HCT116 (cell line): ENCODE measurements at places on chromosomes 7 and 10. TPM values are rescaled to one million over a fixed set of nuclear protein-coding genes. Genes with fewer than 3 reads are reported as not detected.

DNA sequence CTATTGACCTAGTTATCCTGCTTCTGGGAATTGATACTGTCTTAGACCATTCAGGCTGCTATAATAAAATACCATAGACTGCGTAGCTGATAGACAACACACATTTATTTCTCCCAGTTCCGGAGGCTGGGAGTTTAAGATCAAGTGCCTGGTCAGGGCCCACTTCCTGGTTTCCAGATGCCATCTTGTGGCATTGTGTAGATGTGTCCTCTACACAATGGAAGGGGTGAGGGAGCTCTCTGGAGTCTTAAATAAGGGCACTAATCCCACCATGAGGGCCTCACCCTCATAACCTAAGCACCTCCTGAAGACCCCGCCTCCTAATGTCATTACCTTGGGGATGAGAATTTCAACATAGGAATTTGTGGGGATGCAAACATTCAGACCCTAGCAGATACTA is 62.4 kb downstream of the SLC35B4 start:
- no peak overlapping the region for H3K27ac ChIP-seq
- peak; percentile 10 for DNase-seq
- H3K36me3 ChIP-seq, result no peaks in the 10 kb centered on the region
- no peaks in the 10 kb centered on the region for H3K27me3 ChIP-seq
- no peaks in the 10 kb centered on the region for H3K4me1 ChIP-seq

DNA sequence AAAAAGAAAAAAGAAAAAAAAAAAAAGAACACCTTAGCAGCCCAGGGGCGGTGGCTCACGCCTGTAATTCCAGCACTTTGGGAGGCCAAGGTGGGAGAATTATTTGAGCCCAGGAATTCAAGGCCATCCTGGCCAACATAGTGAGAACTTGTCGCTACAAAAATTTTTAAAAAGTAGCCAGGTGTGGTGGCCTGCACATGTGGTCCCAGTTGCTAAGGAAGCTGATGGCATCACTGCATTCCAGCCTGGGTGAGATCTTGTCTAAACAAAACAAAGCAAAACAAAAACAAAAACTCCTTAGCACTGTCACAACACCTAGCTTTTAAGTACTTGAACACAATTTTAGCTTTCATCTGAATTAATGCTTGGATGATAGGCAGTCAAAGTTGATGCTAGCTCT is 86.3 kb upstream of the MKLN1 start:
- H3K4me1 ChIP-seq, result peaks cover 9% of the 10 kb centered on the region
- no peaks in the 10 kb centered on the region for H3K36me3 ChIP-seq
- H3K27ac ChIP-seq, result no peak overlapping the region

- no peaks in the 10 kb centered on the region for H3K4me1 ChIP-seq
- DNase-seq, result no peak
- no peaks in the 10 kb centered on the region for H3K27me3 ChIP-seq
- H3K4me3 ChIP-seq, result no peak overlapping the region
These were observed 605.6 kb upstream of the CNTNAP2 start for GRCh38 chr7:145511004-145511403.

GRCh38 chr10:86057708-86058107 is 308.9 kb downstream of the GRID1 start:
- H3K27me3 ChIP-seq, result peaks cover 5% of the 10 kb centered on the region; the same call in 1 of the 2 replicates
- H3K4me1 ChIP-seq, result no peaks in the 10 kb centered on the region
- H3K27ac ChIP-seq, result no peak overlapping the region
- no peak for DNase-seq

DNA sequence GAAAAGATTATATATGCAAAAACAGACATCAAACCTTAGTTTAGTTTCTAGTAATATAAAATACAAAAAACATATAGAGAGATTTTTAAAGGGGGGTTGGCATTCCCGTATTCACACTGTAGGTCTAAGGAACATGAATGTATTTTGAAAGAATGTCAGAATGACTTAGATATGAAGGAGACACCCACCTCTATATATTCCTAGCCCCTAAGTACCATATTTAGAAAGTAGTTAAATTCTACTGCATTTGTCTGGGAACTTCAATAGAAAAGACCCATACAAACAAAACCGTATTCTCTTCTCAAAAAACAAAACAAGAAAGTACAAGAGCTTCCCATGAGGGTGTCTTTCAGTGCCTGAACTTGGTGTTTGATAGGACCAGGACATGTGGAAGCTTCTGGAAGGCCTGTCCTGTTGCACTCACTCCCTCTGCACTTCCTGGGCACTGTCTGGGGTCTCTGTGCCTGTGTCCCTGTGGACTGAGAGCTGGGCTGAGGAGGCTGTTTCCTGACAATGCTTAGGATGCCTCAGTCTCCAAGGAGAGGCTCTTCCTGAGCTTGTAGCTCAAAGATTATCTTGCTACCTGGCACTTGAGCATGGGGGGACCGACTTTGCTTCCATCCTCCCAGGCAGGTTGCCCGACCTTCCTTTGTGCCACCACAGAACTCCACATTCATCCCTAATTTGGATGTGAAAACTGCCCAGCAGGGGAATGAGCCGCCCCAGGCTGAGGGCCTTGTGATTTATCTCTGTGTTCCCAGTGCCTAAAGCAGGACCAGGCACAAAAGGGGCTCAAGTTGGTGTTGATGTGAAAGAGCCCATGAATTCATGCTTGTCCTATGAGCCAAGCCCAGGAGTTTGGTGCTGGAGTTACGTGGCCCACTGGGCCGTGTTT is 44.4 kb upstream of the KLF6 start:
- no peak for DNase-seq
- peak overlapping the region; percentile 20 for H3K27ac ChIP-seq
- peaks cover 14% of the 10 kb centered on the region for H3K4me1 ChIP-seq
- H3K4me3 ChIP-seq, result peak overlapping the region; percentile 49
- no peaks in the 10 kb centered on the region for H3K27me3 ChIP-seq
- no peaks in the 10 kb centered on the region for H3K36me3 ChIP-seq

GRCh38 chr7:55723621-55723941 is 139.0 kb downstream of the SEPTIN14 start:
- no peak overlapping the region for H3K27ac ChIP-seq
- H3K4me3 ChIP-seq, result no peak overlapping the region
- H3K36me3 ChIP-seq, result no peaks in the 10 kb centered on the region
- H3K4me1 ChIP-seq, result no peaks in the 10 kb centered on the region

GRCh38 chr10:100153239-100153825 is 32.5 kb downstream of the ERLIN1 start:
- H3K4me3 ChIP-seq, result no peak overlapping the region
- no peak for DNase-seq
- no peak overlapping the region for H3K27ac ChIP-seq
- peaks cover 58% of the 10 kb centered on the region for H3K36me3 ChIP-seq
- peaks cover 14% of the 10 kb centered on the region for H3K4me1 ChIP-seq
- no peaks in the 10 kb centered on the region for H3K27me3 ChIP-seq

DNA sequence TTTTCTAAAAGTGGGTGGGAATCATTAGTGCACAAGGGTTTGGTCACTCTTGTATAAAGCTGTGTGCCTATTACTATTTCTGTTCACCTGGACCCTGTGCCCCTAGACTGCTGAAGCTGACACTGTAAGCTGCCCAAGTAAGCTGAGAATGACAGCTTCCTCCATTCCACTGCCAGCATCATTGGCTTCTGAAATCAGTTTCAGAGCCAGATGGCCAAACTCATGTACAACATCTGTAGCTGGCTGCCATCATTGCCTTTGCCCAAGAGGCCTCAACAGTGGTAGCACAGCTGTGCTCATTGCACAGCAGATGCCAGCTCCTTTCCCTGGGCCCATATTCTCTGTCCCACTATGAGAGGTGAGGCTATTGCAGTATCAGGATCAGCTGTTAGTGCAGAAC is 165.7 kb downstream of the CPEB3 start:
- no peaks in the 10 kb centered on the region for H3K27me3 ChIP-seq
- H3K4me3 ChIP-seq, result no peak overlapping the region
- DNase-seq, result no peak
- no peaks in the 10 kb centered on the region for H3K36me3 ChIP-seq
- H3K27ac ChIP-seq, result no peak overlapping the region
- H3K4me1 ChIP-seq, result peaks cover 25% of the 10 kb centered on the region

DNA sequence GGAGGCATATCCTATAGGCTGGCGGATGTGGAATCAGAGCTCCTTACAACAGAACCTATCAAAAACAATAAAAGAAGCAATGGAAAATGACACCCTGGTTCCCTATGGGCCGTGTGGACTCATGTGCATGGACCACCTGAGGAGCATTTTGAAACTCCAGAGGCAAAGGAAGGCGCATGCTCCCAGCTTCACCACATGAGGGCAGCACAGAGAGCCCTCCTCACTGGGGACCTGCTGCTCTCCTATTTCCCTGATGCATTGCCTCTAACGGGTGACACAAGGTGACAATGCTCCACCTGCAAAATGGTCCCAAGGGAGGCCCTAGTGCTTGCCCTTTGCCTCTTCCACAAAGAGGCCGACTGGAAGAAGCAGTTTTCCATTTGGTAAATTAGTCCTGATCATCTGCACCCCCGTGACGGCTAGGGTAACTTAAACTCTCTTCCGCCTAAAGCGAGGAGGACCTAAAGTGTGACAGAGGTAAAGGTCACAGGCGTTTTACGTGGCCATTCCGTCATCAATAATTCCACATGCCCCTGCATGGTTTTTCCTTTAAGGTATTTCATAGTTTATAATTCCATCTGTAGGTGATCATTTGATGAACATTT is 67.7 kb downstream of the GPAM start:
- H3K27me3 ChIP-seq, result peaks cover 4% of the 10 kb centered on the region
- H3K27ac ChIP-seq, result no peak overlapping the region
- H3K36me3 ChIP-seq, result no peaks in the 10 kb centered on the region
- H3K4me1 ChIP-seq, result no peaks in the 10 kb centered on the region
- DNase-seq, result peak; percentile 42
- no peak overlapping the region for H3K4me3 ChIP-seq

DNA sequence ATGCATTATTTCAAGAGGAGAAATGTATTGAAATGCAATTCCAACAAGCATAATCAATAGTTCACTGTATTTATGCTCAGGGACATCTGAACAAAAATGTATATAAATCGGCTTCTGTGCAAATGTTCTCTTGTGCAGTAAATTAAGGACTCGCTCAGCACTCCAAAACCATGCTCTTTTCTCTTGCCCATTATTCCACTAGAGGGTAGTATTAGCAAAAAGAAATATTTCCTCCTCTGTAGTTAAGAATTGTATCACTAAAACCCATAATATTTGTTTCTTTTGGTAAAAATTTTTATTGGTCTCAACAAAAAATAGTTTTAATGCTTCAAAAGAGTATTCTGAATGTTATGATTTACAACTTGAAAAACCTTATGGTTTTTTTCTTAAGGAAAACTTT is 803.1 kb downstream of the PCDH15 start:
- no peak overlapping the region for H3K4me3 ChIP-seq
- no peak overlapping the region for H3K27ac ChIP-seq
- no peaks in the 10 kb centered on the region for H3K36me3 ChIP-seq
- no peaks in the 10 kb centered on the region for H3K27me3 ChIP-seq
- H3K4me1 ChIP-seq, result no peaks in the 10 kb centered on the region
- DNase-seq, result no peak

- no peaks in the 10 kb centered on the region for H3K27me3 ChIP-seq
- H3K27ac ChIP-seq, result no peak overlapping the region
- no peak for DNase-seq
These were observed 64.8 kb downstream of the SLC16A9 start for GRCh38 chr10:59644841-59645240.

DNA sequence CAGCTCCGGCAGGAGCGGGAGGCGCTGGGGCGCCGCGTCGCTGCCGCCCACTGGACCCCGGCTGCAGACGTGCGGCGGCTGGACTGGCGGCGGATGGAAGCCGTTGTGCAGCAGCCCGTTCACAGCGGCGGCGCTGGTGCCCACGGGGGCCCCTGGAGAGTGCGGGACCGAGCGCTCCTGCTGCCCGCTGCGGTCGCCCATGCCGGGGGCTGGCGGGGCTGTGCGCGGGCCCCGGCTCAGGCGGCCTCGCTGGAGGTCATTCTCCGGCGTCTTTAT is 413 bp downstream of the PANK1 start:
- DNase-seq, result no peak
- no peaks in the 10 kb centered on the region for H3K36me3 ChIP-seq
- H3K27ac ChIP-seq, result peak overlapping the region; percentile 94
- peaks cover 27% of the 10 kb centered on the region for H3K4me1 ChIP-seq
- H3K4me3 ChIP-seq, result peak overlapping the region; percentile 80

- no peaks in the 10 kb centered on the region for H3K27me3 ChIP-seq
- no peak for DNase-seq
- H3K4me1 ChIP-seq, result no peaks in the 10 kb centered on the region
- no peak overlapping the region for H3K27ac ChIP-seq
- no peak overlapping the region for H3K4me3 ChIP-seq
These were observed 4.7 kb downstream of the ADARB2 start for GRCh38 chr10:1732564-1732996.

DNA sequence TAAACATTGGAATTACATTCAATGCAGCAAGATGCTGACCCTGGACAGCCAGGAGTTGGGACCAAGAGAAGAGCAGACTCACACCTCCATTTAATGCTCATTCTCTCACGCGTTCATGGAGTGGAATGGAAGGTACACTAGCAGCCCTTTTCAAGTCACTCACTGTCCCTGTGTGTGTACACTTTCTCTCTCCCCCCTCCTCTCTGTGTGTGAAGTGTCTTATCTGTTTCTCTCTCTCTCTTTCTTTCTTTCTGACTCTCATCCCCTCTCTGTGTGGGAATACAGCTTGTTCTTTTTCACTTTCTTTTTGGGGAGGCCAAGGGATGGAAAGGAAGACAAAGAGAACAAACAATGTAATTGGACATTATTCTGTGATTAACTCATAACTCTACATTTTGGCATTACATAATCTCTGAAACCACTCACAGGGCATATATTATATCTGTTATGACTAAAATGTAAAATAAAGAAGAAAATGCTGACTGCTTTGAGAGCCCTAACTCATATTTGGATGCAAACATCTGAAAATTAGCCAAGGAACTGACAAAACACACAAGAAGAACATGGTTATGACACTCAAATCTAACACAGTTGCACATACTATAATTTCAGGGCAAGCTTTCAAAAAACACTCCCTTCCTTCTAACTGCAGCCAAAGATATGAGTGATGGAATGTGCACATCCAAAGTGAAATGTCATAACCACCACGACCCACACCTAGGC is 188.8 kb downstream of the PARD3 start:
- peaks cover 6% of the 10 kb centered on the region for H3K4me1 ChIP-seq
- no peak for DNase-seq
- no peaks in the 10 kb centered on the region for H3K27me3 ChIP-seq
- H3K36me3 ChIP-seq, result no peaks in the 10 kb centered on the region
- no peak overlapping the region for H3K4me3 ChIP-seq

- H3K4me3 ChIP-seq, result no peak overlapping the region
- no peaks in the 10 kb centered on the region for H3K36me3 ChIP-seq
- DNase-seq, result peak; percentile 23
These were observed 38.3 kb downstream of the AKR1B1 start for GRCh38 chr7:134420424-134421125.

SPDYE1 gene
- not detected for total RNA-seq

MBL2 gene
- total RNA-seq, result not detected

AKR1D1 gene
- total RNA-seq, result 0.10 TPM

ORAI2 gene
- total RNA-seq, result 13.2 TPM

VSTM2A gene
- total RNA-seq, result not detected
